A172 (cell line): ENCODE measurements at places on chromosomes 5 and 9.
A peak's percentile ranks its signal among the peaks of the same experiment; 100 is the strongest.

GRCh38 chr5:135553688-135554462 lies 18.1 kb upstream of the NEUROG1 start:
- peak; percentile 54 for DNase-seq

DNA sequence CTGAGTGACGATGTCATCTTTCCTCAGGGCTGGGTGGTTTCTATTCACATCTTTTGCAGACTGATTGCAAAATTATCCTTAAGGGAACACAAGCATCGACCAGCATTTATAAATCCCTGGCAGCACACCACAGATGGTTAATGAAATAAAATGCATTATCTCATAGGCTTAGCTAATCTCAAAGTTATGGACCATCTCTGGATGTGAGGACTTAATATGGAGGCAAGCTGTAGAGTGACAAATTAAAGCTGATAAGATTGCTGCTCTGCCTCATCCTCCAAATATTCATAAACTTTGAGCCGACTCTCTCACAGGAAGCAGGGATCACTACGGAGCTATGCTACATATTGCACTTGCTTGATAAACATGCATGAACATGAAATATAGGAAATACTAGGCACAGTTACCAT lies 663.2 kb upstream of the RGMB start:
- DNase-seq: peak; percentile 76

- peak; percentile 31 for DNase-seq
Observed at GRCh38 chr5:138303372-138303771, 28.2 kb downstream of the CDC25C start.

- DNase-seq: no peak
Observed at GRCh38 chr5:15604986-15605385, 105.0 kb downstream of the FBXL7 start.

DNA sequence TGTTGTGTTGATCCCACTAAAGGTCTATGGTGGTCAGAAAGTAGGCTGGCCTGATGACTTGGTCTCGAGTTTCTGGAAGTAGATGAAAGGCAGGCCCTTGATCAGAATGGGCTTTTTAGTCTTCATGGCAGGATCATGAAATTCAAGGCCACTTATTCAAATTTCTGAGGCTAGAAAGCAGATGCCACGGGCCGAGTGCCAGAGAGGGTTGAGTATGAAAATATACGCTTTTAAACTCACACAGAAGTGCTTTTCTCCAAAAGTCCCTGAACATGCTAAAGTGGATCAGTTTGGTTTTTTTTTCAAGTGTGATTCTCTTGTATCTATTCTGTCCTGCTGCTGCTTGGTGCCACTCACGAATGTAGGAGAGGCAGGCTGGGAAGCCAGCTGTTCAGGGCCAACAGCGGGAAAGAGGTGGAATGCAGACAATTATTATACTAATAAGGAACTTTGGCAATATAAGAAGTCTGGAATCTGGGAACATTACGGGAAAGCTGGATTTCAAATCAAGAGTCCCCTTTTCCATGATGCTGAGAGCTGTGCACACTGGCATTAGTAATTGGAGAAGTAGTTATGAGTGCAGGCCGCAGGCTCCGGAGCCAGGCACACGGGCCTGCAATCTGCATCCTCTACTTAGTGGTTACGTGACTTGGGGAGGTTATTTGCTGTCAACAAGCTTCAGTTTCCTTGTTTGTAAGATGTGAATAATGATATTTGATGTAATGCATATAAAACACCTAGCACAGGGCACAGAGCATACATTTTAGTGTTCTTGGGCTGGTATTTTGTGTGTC lies 95.8 kb downstream of the LMNB1 start:
- no peak for DNase-seq

DNA sequence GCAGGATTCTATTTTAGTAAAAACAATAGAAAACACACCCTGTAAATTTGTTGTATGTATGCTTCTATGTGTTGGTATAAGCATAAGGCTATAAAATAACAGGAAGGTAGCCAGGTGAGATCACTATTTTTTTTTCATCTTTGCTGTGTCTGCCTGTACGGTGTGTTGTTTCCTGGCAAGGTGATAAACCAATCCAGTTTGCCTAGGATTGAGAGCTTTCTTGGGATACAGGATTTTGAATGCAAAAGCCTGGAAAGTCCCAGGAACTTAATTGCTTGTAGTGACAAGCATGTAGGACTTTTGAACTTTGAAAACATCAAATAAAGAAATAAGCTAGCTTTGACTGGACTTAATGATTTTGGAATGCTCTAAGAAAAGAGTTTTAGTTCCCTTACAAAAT lies 83.3 kb upstream of the RORB start:
- DNase-seq: no peak

DNA sequence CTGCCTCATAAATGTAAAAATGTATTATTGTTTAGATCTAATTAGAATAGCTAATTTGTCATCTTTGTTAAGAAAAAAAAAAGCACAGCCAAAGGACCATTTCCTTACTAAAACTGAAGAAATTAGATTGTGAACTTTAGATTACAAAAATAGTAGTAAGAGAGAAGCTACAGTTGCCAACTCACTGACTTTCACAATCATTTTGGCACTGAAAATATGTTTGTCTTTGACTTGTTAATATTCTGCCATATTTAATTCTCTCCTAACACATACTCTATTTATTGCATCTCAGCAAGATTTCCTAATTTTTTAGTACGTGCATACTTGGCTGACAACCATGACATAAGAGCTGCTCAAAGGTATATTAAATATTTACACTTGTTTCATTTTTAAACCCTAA lies 297.1 kb downstream of the TUSC1 start:
- no peak for DNase-seq

DNA sequence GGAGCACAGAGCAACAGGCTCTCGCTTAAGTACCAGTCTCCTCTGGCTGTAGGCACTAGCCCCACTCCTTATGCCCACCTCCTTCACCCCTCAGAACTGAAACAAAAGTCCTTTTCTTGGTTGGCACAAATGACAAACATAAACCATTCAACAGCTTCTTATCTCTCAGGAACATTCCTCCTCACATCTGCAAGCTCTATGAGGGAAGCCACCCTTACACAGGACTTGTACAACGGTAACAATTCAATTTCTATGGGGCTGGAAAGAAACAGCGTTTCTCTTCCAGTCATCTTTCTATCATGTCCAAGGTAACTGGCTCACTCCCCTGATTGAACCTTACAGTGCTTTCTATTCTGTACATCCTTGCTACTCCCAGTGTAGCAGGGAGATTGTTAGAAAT lies 74.1 kb downstream of the CSF2 start:
- DNase-seq: no peak

- DNase-seq: peak; percentile 84
Observed at GRCh38 chr5:135386886-135387628, 12.0 kb downstream of the MACROH2A1 start.

DNA sequence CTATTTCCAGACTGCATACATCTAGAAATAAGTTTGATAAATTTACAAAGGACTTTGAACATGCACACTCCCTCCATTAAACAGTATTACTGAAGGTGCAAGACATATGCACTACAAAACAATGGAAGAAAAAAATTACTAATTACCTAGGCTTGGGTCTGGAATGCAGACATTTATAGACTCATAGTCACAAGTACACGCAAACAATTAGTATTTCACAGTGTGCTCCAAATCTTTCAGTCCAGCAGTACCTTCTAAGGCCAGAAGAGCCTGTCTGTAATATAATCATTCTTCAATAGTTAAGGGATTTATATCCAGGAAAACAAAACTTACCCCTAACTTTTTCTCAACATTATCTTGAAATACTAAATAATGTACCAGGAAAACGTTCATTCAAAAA lies 11.2 kb downstream of the RICTOR start:
- DNase-seq: no peak

GRCh38 chr5:72552041-72552557 lies 44.9 kb upstream of the ZNF366 start:
- peak; percentile 97 for DNase-seq

GRCh38 chr5:113162208-113162607 lies 185.6 kb downstream of the DCP2 start:
- peak; percentile 14 for DNase-seq

GRCh38 chr5:63923914-63924313 lies 38.3 kb downstream of the HTR1A start:
- DNase-seq: no peak

GRCh38 chr5:75366787-75367186 lies 29.8 kb downstream of the HMGCR start:
- DNase-seq: no peak

- no peak for DNase-seq
Observed at GRCh38 chr9:133906932-133907910, 84.9 kb downstream of the VAV2 start.

DNA sequence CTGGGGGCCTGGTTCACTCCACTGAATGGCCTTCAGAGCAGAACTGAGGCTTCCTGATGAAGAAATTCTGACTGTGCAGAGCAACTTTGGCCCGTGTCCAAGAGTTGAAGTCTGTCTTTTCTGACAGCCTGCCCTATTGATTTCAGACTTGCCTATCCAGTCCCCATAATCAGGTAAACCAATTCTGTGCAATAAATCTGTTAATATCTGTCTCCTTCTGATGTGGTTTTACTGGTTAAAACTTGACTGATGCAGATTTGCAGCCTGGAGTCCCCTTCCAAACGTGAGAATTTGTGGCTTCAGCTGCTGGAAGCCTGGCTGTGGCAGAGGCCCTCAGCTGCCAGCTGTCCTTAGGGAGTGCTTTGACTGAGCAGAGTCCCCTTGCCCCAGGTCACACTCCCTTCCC lies 283.9 kb upstream of the ANKRD55 start:
- DNase-seq: no peak

- DNase-seq: no peak
Observed at GRCh38 chr9:32877103-32877502, 93.8 kb downstream of the TMEM215 start.

DNA sequence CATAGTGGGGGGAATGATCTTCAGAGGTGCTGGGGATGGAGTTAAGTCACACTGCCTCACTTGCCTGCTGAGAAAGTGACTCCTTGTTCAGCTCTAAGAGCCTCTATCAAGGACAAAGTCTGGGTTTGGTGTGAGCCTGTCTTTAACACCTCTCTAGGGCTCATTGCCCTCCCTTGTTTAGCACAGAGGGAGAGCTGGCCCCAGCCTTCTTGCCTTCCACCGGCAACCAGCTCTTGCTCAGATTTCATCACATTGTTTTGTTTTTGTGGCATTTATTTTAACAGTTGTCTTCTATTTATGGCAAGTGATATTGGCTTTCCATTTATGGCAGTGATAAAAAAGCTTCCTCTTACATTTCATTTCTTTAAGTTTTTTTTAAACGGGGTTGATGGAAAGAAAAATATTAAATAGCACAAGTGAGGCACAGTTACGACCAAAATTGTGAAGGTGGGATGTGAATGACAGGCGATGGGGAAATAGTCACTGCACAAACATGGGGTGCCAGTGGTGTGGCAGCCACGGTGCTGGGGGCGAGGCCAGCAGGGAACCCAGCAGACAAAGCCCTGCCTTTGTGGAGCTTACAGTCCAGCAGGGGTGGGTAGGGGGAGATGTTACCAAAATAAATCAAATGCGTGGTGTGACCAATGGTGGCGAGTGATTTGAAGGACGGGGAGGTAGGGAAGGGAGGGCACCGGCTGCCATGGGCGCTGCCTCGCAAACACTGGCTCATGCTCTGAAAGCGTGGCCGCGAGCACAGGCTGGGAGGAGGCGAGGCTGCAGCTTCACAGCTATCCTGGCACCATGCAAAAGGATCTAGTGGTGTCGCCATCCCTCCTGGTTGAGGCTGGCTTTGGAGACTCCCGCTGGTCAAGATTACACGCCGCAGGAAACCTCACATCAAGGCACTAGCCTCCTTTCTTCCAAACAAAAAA lies 21.2 kb upstream of the UNC5A start:
- no peak for DNase-seq

DNA sequence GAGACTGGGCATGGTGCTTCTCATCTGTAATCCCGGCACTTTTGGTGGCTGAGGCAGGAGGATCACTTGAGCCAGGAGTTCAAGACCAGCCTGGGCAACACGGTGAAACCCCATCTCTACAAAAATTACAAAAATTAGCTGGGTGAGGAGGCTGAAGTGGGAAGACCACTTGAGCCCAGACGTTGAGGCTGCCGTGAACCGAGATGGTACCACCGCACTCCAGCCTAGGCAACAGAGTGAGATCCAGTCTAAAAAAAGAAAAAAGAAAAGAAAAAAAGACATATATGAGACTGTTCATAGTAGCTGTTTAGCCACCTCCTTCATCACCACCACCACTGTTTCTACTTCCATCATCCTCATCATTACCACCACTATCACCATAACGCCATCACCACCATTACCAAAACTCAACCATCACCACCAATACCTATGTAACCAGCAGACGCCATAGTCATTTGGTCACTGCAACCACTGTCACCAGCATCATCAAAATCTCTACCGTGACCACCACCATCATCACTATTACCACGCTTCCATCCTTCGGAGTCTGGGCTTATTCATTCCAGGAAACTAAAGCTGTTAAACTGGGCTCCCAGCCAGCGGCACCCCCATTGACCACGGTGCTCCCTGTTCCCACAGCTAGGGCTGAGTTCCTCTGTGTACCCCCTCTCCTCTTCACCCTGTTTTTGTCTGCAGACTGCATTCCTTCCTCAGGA lies 8.4 kb upstream of the KIF12 start:
- DNase-seq: no peak

- DNase-seq: no peak
Observed at GRCh38 chr5:5132234-5132633, 7.9 kb upstream of the ADAMTS16 start.

- no peak for DNase-seq
Observed at GRCh38 chr9:110622368-110622767, 42.8 kb upstream of the SVEP1 start.

DNA sequence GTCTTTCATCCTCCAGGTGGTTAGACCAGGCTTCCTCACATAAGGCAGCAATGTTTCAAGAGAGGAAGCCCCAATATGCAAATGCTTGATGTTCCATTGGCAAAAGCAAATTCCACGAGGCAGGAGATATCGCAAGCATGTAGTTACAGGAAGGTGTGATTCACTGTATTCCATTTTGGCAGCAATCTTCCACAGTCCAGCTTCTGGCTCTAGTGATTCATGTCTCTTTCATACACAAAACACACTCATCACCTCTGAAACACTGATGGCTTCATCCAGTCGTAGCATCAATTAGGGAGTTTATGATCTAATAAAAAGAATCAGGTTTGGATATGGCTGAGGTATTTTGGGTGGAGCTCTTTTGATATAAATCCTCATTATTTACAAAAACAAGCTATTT lies 552.2 kb upstream of the RIOK2 start:
- DNase-seq: peak; percentile 76

- peak; percentile 90 for DNase-seq
Observed at GRCh38 chr9:115649991-115650472, 503.6 kb upstream of the PAPPA start.

DNA sequence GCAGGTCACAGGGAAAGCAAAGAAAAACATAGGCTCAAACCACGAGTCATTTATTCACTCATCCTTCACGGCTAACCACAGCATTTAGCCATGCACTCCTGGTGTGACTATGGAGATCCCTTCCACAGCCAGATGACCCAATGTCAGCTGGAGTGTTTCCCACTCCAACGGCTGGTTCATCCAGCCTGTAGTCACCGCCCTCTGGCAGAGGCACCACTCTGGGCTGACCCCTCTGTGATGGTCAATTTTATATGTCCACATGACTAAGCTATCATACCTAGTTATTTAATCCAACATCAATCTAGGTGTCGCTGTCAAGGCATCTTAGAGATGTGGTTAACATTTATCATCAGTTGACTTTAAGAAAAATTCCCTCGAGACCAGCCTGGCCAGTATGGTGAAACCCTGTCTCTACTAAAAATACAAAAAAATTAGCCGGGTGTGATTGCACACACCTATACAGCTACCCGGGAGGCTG lies 9.5 kb upstream of the PHF19 start:
- peak; percentile 98 for DNase-seq

- no peak for DNase-seq
Observed at GRCh38 chr9:101055516-101055915, 27.0 kb downstream of the PLPPR1 start.

GRCh38 chr9:4815381-4815956 lies 22.7 kb downstream of the RCL1 start:
- no peak for DNase-seq

GRCh38 chr9:89679016-89679415 lies 74.2 kb downstream of the GADD45G start:
- DNase-seq: no peak
